ENCODE measurements at places on chromosomes 2 and 18.

DNA sequence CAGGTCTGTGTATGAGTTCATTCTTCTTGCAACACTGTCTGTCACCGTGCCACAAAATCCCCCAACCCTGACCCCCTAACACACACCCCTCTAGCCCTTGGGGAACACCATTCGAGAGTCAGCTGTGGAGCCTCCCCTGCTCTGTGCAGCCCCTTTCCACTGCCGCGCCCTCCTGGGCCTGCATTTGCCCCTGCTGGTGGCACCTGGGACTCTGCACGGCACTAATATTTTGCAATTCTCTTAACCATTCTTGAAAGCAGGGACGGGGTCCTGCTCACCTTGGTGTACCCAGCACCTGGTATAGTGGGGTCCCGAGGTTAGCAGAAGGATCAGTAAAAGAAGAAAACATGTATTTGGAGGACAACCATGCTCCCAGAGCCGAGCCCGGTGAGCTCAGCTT lies 124.0 kb downstream of the HDAC4 start:
- DNase-seq: no peak

DNA sequence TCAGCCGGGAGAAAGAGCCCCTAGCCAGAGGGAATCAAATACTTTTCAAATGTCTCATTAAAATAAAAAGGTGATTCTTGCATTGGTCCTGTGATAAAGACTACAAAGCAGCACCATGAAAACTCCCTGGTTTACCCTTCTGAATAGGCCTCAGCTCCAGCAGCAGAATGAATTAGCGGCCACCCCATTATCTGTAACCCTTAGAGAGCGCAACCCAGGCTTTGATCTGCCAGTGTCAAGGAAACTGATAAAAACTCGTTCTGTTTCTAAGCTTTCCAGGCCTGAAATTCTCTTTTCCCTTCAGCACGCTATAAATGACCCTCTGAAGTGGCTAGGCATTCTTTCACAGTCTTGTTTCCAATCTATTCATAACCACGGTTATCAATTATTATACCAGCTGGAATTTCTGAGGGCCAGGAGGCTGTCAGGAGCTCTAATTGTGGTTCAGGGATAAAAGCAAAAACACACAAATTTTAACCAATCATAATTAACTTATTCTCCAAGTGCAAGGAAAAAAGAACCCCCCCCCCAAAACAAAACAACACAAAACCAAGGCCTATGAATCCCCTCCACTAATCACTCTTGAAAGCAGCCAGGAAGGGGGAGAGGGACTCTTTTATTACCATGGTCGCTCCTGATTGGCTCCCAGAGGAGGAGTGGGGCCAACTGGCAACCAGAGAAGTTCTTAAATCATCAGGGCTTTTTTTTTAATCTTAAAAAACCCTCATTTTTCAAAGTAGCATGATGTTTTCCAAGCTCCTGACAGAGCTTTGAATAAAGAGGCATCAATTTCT lies 258.9 kb downstream of the CYRIA start:
- no peak for DNase-seq

DNA sequence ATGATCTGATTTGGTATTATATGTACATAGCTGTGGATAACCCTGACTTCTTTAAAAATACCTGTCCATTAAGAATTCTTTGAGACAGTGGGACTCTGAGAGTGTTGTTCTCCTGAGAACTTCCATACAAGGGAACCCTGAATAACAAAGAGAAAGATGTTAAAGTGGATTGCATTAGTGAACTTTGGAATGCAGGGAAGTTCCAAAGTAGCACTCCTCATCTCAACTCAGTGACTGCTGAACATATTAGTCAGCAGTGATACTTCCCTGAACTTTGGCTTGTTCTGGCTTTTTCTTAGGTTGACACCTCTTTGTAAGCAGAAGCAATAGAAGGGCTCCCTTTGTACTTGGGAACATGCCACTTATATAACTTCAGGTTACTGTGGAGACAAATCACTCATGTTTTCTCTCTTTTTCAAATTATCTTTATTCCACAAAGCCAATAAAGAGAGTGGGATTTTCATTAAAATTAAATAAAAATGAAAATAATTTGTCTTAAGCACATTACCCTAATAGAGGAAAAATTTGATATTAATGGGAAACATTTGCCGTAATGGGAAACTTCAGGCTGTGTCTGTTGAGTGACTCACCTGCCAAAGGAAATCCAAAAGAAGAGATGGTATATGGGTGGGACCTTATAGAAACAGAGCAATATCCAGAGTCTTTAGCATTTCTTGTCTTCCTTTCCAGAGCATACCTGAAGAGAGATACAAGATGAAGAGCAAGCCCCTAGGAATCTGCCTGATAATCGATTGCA lies 33.3 kb downstream of the CFLAR start:
- peak; percentile 43 for DNase-seq

DNA sequence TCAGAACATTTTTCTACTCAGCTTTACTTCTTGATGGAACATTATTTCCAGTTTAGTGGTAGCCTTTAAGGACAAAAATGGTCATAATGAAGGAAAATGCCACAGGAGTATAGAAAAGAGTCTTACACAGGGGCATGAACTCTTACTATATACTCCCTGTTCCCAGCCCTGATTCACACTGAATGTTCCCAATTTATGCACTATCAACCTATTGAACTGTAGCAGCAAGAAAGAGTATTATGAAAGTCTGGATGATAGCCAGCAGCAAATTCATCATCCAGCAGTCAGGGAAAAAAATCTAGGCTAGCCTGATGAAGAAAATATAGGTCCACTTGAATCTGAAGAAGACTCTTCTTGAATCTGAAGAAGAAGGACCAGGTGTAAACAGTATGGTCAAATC lies 1170.3 kb upstream of the CHAC2 start:
- no peak for DNase-seq

DNA sequence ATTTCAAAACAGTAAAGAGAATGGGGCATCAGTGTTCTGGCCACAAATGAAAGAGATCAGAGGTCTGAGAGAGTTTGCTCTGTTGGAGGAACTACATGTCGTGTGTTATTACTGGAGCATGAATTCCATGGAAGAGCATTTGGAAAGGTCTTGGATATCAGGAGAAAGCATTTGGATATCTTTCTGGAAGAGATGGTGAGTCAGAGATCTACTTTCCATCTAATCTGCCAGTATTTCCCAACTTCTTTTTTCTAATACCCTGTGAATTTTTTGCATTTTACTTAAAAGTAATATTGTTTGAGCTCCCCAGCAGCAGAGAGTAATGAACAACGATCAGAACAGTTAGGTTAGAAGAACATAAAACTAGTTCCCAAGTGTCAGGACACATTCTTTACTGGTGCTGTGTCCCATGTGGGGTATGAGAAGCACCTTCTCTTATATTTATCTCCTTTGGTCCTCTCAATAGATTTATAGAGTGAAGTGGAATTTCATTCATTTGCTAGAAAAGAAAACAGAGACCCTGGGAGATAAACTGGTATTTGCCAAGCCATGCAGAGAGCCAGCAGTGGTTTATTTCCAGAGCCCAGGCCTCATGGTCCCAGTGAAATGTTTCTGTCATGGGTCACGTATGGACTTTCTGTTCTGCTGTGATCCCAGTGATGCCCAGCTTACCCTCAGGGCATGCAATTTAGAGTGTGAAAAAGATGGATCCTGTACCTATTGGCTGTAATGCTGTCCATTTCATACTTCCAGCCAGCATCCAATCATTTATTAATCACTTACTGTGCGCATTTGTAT lies 130.8 kb upstream of the NT5C1B start:
- DNase-seq: peak; percentile 53

DNA sequence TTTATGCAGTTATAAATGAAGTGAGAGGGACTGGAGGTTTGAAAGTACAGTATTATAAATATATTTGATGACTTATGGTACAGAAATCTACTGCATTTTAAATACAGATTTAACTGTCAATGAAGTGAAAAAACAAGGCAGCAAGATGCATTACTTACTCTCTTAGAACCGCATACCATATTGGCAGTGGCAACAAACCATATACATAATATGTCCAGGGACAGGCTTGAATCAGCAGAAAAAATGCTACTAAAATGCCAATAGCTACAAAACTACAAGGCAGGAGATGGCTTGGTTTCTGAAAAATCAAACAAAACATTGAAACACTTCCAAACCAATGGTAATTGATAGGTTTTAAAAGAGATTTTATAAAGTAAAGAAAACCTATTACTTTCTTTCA lies 77.2 kb downstream of the PIGN start:
- DNase-seq: no peak

DNA sequence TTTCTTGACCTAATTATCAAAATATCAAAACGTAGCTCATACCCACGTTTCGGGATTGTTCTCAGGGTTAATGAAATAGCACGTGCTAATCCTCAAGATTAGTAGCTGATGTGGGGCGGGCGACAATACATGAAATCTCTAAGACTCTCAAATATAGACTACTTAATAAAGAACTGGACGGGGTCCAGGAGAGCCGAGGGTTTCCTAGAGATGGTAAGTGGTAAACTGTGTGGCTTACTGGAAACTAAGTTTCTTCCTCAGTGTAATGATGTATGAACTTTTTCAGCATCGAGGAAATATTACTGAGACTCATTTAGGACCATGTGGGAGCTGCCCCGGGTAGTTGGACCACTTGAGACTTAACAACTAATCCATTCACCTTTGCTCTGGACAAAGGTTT lies 453.3 kb upstream of the SALL3 start:
- no peak for DNase-seq

DNA sequence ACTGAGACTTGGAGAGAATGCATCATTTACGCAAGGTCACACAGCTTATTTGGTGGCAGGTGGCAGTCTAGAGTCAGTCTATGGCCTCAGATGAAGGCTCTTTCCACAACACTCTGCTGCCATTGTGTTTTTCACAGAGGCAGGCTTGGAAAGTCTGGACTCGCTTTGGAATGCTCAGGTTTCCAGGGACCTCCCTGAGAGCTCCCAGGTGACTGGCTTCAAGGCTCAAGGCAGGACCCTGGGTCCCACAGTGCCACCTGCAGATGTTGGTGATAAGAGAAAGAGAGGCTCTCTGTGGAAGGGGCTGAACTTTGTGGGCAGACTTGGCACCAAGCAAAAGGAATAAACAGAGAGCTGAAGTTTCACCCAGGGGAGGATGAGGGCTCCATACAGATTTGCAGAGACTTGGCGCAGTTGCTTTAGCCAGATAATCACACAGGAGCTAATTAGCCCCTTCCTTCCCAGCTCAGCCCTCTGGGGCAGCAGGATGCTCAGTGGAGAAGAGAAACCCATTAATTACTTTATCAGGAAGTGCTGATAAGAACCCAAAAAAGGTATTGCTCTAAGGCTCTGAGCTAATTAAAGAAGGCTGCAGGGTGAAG lies 103.5 kb downstream of the LBH start:
- no peak for DNase-seq

GRCh38 chr2:12588986-12589385 lies 127.8 kb upstream of the TRIB2 start:
- DNase-seq: no peak

DNA sequence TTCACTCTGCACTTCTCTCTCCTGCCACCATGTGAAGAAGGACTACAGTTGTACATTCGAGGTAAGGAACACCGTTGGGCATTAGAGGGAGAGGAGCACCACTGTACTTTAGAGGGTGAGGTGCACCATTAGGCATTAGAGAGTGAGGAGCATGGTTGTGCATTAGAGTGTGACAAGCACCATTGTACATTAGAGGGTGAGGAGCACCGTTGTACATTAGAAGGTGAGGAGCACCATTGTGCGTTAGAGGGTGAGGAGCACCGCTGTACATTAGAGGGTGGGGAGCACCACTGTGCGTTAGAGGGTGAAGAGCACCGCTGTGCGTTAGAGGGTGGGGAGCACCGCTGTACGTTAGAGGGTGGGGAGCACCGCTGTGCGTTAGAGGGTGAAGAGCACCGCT lies 20.8 kb upstream of the AGXT start:
- no peak for DNase-seq

Measured in amniotic stem cell (primary cell).